ENCODE measurements at places on chromosomes 2 and 18.

DNA sequence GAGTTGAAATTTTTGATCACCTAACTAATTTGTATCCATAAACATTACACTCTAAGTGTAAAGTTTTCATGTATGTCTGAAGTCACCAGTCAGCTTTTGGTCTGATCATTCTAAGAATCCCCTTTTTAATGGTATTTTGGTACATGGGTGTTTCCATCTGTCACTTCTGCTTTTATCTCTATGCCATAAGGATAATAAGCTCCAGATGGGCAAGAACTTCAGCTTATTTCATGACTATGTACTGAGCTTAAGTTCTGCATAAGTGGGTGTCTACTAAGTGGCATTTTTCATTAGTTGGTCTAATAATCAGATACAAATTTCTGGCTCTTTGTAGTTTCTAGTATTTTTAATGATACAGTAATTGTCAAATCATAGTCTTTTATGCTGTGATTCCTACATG is 20.4 kb downstream of the UBXN4 start:
- no peak for DNase-seq

DNA sequence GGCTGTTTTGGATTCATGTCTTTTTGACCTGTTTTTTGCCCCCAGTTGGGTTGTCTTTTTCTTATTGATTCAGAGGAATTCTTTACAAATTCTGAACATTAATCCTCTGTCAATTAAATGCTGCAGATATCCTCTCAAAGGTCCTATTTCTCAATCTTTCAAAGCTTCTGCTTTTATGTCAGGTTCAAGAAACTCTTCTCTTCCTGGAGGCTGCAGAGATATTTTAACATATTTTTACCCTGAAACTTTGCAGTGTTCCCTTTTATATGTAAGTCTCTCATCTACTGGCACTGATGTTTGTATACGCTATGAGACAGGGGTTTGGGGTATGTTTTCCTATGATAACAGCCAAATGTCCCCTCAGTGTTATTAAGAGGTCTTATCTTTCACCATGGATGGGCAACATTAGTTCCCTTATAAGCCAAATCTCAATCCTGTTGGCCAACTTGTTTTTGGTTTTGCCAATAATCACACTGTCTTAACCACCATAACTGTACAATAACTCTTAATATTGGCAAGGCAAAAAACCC is 159.3 kb downstream of the HDAC4 start:
- DNase-seq, result no peak

DNA sequence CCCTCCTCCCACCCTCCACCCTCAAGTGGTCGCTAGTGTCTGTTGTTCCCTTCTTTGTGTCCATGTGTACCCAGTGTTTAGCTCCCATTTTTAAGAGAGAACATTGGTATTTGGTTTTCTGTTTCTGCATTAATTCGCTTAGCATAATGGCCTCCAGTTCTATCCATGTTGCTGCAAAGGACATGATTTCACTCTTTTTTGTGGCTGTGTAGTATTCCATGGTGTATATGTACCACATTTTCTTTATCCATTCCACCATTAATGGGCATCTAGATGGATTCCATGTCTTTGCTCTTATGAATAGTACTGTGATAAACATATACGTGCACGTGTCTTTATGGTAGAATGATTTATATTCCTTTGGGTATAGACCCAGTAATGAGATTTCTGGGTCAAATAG is 42.9 kb downstream of the TSPYL6 start:
- DNase-seq, result no peak

DNA sequence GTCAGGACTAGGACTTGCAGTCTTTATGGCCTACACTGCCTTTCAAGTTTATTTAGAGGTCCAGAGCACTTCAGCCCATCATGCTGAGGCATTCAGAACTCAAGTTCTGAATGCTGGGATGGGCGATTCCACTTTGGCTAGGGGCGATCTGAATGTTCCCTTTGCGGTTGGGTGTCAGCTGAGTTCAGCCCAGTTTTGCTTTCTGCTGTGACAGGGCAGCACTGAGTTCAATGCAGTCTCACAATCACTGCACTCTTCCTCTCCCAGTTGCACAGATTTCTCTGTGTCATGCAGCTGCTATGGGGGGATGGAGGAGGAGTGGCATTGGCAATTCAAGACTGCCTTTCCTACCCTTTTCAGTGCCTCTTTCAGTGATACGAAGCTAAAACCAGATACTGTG is 1232.0 kb upstream of the FAM98A start:
- no peak for DNase-seq

DNA sequence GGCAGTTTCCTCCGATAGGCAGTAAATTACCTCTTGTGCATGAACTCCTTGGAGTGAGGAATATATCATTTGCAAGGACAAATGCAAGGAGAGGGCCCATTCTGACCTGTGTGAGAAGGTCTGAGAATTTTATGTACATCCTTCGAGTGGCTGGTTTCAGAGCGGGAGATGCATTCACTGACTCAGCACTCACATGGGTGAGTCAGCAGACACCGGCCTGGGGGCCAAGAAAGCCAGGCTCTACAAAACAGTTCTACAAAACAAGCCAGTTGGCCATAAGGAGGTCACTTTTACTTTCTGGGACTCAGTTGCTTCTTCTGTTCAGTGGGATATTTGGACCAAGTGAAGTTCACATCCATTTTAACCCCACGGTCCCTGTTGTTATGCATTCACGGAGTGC is 35.3 kb downstream of the CYP26B1 start:
- DNase-seq, result no peak

GRCh38 chr2:178415979-178416378 is 35.0 kb downstream of the PRKRA start:
- no peak for DNase-seq

DNA sequence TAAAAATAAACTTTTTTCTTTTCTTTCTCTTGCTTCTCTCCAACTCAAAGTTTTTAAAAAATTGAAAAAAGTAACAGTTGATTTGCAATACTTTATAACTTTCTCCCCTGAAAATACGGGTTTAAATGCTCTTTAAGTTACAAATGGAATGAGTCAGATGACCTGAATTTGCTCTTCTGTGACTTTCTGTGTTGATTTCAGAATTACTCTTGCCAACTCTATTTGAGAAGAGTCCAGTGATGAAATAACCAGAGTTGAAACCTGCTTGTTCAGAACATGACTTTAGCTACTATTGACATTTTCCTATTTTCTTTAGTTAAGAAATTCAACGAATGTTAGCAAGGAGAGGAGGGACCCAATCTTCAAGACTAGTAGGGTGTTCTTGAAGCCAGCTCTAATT is 146.1 kb upstream of the ZSWIM2 start:
- DNase-seq, result no peak
